Astrocyte (in vitro differentiated cells and primary cell): ENCODE measurements at places on chromosomes 7 and 10. TPM values are rescaled to one million over a fixed set of nuclear protein-coding genes. Genes with fewer than 3 reads are reported as not detected.

Gene TMEM270
- total RNA-seq: not detected in 2 replicates

Gene ADRA2A
- 1.2 and 1.5 TPM in 2 replicates for total RNA-seq

Gene UCN3
- not detected in 2 replicates for total RNA-seq

- peak; percentile 38 for DNase-seq
Measured at GRCh38 chr7:101058355-101058754, 26.9 kb upstream of the TRIM56 start.

Gene ADIRF
- not detected in 2 replicates for total RNA-seq

DNA sequence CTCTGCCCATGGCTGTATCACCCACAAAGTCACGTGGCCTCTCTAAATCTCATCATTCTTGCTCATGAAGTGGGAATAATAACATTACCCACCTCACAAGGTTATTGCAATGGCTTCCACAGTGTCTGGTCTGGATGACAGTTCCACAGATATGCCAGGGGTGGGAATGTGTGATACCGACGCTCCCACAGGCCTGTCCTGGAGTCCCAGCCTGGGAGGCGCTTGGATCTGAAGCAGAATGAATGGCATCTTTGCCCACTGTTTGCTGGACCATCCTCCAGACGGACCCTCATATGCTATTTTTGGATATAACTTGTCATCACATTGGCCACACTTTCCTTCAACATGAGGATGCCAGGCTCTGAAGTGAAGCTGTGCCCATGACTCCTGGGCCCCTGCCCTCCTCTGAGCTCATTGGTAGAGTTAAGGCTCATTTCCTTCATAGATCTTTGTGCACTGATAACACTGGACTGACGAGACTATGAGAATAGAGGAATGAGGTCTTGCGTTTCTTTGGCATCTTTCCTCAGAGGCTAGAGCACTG lies 279.8 kb upstream of the ZNF32 start:
- DNase-seq: no peak

Gene GATA3
- 11.8 and 17.6 TPM in 2 replicates for total RNA-seq

DNA sequence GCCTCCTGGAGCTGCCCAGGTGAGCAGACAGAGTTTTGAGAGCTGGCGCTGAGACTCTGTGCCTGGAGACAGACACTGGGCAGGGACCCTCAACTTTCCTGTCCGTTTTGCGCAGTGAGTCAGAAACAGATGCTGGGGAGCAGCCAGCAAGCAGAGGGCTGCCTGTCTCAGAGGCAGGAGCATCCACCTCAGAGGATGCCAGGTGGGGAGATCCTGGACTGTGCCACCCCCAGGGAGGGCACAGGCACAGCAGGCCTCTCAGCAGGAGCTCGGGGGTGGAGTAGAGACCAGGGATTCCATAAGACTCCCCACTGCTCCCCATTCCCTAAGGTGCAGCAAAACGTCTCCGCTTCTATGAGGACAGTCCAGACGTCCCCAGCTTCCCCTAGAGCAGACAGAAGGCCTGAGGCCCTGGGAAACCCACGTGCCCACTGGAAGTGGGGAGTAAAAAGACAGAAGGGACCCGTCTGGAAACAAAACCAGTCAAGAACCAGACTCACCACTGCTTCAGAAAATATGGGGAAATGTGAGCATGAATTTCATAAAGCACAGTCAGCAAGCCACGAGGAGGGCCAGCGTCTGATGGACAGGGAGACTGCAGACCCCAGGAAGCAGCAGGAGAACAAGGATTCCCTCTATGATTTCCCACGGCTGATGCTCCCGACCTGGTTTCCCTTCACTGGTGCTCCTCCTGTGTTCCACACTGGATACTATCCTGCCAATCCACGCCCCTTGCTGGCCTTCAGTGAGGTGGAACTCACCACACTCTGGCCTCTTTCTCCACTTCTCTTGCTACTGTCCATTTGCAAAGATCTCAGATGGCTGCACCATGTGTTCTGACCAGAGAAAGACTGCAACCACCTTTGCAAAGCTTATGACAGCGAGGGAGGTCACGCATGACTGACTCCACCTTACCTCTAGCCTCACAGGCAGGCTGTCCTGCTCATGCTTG lies 151.3 kb upstream of the FAM20C start:
- DNase-seq: no peak

DNA sequence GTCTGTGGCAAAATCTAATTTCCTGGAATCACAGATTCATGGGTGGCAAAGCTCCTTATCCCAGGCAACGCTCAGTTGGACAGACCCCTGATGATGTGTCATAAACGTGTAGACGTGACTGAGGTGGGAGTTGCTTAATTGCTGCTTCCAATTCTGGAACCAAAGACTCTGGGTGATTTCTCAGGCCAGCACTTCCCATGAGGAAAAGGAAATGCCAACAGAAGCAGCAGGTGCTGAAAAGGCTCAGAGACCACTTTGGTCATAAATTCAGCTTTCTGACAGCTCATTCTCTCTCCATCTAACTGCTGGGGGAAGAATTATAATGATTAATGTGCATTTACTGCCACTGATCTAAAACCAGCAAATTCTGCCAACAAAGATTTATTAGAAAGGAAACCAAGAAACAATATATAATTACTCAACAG lies 88.7 kb downstream of the OSBPL3 start:
- DNase-seq: peak; percentile 52

DNA sequence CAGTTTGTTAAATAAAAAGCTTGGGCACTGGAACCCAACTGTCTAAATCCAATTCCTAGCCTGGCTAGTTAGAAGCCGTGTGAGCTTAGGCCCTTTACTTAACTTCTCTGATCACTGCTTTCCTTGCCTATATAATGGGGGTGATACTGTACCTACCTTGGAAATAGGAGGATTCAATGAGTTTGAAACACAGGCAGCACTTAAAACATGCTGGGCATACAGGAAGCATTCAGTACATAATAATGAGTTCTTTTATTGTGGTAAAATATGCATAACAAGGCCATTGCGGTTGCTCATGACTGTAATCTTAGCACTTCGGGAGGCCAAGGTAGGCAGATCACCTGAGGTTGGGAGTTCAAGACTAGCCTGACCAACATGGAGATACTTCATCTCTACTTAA lies 47.4 kb upstream of the SEPHS1 start:
- DNase-seq: no peak

DNA sequence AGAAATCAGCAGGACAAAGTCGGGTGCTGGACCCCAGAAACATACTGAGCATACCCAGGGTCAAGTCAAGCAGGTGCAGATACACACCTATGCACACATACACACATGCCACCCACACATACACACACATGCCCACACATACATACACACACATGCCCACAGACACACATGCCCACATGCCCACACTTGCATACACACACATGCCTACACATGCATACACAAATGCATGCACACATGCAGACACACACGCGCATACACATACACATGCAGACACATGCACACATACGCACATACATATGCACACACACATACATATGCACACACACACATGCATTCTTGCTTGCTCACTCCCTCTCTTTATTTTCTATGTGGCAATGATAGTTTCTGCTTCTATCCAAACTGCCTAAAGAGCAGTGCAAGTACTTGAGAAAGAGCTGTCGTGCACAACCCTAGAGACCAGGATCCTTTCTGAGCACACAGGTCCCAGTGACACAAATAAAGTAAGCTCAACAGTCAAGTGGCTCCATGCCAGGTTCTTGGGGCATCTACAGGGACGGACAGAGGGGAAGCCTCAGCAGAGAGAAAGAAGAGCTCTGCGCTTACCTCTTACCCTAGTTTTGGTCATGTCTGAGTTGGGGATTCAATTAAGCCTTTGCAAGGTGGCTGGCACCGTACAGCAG lies 83.7 kb downstream of the EBF3 start:
- no peak for DNase-seq

Gene CYP51A1
- 62.9 and 83.9 TPM in 2 replicates for total RNA-seq

DNA sequence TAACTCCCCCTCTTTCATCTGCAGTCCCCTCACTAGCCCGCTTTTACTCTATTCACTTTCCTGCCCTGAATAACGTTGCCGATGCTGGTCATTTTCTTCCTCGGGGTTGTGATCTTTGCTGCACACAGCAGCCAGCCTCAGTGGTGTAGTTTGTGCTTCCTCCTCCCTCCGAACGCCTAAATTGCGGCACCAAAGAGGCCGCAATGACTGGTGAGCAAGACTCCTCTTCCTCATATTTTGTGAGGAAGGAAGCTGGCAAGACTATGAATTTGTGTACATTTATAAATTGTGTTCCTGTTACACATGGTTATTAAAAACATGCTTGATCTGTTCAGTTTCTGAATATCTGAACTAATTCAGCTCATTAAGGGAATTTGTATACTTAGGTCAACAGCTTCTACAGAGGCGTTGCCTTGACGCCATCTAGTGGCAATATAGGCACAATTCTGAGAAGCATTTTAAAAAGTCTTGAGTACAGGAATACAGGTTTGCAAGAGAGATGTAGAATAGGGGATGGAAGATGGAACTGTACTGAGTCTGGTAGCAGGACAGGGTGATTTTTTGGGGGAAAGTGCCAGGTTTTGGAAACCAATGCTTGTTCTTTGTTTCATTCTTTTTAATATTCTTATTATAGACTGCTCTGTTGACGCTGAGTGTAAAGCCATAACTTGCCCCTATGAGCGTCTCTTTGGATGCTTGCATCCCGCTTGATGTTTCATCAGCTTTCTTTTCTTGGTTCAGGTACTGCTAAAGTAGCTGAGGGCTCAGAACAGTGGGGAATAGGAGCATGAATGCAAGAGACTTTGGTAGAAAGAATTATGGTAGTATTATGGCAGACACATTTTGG lies 4.1 kb upstream of the TAS2R5 start:
- peak; percentile 34 for DNase-seq

DNA sequence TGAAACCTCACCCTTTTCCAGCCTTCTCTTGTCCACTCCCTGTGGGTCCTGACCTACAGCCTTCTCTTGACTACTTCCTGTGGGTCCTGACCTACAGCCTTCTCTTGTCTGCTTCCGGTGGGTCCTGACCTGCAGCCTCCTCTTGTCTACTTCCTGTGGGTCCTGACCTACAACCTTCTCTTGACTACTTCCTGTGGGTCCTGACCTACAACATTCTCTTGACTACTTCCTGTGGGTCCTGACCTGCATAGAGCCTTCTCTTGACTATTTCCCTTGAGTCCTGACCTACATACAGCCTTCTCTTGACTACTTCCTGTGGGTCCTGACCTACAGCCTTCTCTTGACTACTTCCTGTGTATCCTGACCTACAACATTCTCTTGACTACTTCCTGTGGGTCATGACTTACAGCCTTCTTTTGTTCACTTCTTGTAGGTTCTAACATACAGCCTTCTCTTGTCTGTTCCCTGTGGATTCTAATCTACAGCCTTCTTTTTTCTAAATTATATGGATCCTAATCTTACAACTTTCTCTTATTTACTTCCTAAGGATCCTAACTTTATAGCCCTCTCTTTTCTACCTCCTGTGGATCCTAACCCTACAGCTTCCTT lies 36.5 kb downstream of the C10orf71 start:
- no peak for DNase-seq

Gene NRBF2
- 55.4 and 60.0 TPM in 2 replicates for total RNA-seq

DNA sequence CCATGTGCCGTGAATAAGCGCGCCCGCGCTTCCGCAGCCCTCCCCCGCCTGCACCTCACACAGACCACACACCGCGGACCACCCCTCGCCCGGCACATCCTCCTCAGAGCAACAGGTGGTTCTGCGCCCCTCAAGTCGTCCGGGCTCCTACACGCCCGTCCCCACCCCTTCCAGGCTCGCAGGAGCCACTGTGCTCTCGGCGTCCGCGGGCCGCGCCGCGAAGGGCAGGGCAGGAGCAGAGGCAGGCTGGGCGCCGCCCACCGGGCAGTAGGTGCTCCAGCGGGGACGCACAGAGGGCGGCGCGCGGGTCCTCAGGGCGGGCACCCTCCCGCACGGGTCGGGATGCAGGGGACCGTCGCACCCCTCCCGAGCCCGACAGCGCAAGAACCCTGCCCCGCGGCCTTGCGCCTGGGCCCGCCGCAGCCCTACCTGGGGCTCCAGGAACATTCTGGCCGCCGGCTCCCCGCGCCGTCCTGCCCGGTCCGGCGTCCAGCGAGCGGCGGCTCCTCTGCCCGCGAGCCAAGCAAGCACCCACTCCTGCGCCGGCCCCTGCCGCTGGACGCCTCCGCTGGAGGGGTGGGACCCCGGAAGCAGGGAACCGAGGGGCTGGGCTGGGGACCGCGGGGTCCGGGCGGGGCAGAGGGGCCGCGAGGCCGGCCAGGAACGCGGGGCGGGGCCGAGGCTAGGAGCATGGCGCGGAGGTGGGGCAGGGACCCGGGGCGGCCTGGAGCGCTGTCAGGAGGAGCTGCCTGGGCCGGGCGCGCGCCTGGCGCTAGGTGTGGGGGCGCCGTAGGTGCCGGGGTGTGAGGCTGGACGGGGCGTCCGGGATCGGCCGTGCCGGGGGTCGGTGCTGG lies 37.4 kb downstream of the RASGEF1A start:
- DNase-seq: no peak

- no peak for DNase-seq
Measured at GRCh38 chr7:50367100-50367499, 62.6 kb downstream of the IKZF1 start.
